ENCODE measurements at places on chromosomes 11 and 22.

DNA sequence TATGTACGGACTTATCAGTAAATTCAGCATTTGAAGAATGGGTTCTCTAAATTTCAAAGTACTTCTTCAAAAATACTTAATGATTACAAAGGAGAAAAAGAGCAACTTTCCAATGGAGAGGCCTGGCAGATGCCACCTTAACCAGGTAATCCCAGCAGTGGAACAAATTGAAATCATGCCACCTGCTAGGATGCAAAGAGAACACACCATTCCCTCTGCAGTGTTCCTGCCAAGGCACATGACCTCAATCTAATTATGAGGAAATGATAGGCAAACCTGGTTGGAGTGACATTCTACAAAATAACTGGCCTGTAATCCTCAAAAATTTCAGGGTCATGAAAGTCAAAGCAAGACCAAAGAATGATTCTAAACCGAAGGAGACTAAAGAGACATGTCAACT, 21.5 kb downstream of the TNRC6B start:
- no peak for DNase-seq

DNA sequence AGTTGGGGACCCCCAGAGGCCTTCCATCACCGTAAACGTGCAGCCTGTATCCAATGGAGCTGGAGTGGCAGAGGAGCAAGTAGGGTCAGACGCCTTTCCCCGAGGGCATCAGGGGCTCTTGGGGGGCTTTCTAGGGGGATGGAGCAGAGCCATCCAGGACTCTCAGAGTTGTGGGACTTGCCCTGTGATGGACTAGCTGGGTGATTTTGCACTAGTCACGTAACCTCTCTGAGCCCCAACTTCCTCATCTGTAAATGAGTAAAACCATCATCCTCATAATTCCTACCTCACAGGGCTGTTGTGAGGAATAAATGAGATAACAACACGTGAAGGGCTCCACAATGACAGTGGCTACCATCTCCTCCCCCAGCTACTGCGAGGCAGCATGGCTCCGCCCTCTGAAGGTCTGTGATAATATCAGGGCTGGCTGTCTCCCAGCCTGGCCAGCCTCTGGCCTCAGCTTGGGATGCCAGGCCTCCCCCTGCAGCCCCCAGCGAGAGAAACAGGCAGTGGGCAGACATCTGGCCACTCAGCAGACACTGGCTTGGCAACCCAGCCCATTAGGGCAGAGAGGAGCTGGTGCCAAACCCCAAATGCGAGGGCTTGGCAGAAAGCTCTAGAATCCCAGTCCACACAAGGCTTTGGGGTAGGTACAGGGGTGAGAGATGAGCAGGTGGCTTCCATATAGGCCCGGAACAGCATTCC, 6.7 kb downstream of the USP2 start:
- DNase-seq: no peak

- DNase-seq: no peak
Observed at GRCh38 chr11:8709002-8709672, 26.5 kb downstream of the RPL27A start.

DNA sequence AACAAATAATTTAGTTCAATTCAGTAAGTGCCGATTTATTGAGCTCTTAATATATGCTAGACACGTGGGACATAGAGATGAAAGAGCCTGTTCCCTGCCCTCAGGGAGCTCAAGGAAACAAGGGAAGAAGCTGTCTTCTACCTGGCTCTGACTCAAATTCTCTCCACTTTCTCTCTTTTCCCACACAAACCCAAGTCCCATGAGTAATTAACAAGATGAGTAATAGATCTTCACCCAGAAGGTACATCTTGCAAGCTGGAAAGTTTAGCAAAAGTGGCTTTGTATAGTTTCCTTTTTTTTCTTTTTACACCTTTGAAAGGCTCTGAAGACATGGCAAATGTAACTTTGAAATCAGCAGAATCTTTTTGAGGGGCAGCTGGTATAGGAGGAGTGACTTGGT, 48.2 kb upstream of the CHST1 start:
- no peak for DNase-seq

DNA sequence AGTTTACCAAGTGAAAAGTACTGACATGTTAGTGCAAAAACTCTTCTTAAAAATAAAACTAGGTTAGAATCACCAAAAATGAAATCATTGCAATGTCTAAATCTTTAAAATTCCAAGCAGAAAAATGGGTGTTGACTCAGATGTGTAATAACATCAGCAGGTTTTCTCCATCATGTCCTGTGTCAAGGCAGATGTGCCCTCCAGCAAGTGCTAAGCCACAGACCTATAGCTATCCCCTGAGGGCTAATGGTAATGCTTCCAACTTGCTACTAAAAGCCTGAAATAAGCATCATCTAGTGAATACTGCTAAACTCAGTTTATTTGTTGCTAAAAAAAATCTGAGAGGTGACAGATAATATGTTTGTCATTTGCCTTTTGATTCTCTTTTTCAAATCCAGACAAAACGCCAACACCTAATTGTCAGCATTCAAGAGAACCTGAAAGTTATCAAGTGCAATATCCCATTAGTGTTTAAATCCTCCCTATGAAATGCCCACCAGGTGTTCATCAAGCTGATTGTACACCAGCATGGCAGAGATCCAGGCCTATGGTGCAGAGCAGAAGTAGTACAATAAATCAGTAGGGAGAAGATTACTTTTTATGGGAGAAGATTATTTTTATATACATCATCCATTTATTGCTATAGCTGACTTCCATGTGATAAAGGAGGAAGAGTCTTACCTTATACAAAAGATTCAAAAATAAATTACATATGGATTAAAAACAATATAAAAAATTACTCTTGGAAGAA, 55.1 kb upstream of the SYT9 start:
- DNase-seq: no peak

All from activated effector memory CD4-positive, alpha-beta T cell treated with Interleukin-2 at 50 U/mL for 16 hours (primary cell).